ENCODE measurements at places on chromosomes 3 and 15.

- DNase-seq: no peak
Measured at GRCh38 chr3:36989005-36989404, 3.9 kb downstream of the EPM2AIP1 start.

DNA sequence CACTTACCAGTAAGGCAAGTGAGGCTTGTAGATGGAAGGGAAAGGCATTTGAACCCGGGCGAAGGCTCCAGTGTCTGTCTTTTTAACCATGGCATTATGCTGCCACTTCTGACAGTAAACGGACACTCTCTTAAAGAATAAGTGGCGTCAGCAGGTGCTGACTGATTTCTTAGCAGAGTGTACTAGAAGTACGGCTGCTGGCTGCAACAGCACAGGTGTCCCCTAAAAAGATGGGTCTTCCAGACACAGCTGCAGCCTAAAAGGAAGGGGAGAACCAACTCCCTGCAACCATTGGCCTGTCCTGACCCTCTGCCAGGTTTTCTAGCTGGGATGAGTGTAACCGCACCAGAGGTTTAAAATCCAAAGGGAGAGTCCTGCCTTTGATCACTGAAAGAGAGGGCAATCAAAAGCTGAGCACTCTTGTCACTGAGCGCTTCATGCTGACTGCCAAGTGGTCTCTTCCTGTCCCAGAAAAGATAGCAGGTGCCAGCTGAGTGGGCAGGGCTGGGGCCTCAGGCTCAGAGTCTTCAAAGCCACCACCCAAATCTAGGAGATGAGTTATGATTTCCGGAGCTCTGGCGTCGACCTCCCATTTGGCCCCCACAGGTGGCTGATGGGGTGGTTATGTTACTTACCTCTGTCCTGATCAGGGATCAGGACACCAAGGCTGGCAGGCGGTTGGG is 255.8 kb downstream of the SLCO3A1 start:
- DNase-seq: no peak

- DNase-seq: no peak
Measured at GRCh38 chr3:190911382-190911781, 48.9 kb upstream of the GMNC start.

DNA sequence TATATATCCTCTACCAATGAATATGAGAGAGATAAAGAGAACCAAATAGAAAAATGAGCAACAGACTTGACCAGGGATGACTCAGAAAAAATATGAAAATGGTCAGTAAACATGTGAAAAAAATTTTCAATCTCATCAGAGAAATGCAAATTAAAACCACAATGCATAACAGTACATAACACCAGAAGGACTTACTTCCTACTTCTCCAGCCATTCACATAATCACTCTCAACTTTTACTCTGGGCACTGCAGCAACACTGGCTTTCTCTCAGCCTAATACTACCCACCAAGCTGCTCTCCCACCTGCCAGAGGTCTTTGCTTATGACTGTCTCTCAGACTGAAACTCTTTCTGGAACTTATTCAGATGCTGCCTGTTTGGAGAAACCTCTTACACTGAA is 49.4 kb downstream of the DPH6 start:
- no peak for DNase-seq

- DNase-seq: no peak
Measured at GRCh38 chr3:33372218-33373081, 67.8 kb downstream of the UBP1 start.

- peak; percentile 69 for DNase-seq
Measured at GRCh38 chr3:129596194-129597086, 10.0 kb downstream of the PLXND1 start.

DNA sequence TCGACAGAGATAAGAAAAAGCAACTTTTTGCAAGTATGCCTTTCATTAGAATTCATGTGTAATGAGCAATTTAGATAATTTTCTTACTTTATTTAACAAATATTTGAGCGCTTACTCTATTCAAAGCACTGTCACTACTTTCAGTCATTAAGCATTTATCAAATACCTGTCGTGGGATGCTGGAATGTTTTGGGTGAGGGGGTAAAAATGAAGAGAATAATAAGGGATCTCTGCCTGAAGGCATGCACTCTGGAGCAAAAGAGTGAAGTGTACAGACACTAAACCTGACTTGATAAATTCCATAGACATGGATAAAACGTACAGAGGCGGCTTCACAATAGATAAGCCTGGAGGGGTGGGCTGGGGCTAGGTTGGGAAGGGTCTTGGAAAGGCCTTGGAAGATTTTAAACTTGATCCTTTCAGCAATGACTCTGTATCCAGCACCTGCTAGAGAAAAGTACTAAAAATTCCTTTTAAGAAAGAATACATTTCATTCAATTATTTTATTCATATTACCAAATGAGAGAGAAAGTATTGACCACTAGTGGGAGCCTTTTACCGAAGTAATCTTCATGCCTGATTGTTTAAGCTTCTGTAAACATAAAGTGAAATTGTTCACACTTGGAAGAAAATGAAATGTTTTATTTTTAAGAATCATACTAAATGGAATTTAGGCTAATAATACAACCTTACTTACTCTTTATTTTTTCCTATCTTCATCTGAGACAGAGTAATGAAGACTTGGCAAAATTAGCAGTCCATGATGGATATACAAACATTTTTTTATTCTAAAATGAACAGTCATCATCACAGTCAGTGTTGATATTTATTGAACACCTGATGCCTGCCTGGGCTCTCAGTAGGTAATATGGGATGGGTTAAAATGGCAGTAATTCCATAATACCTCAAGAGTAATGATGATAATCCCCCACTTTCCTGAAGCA is 113.2 kb downstream of the PPP2R3A start:
- no peak for DNase-seq

GRCh38 chr15:35170207-35170606 is 85.1 kb upstream of the NANOGP8 start:
- no peak for DNase-seq

DNA sequence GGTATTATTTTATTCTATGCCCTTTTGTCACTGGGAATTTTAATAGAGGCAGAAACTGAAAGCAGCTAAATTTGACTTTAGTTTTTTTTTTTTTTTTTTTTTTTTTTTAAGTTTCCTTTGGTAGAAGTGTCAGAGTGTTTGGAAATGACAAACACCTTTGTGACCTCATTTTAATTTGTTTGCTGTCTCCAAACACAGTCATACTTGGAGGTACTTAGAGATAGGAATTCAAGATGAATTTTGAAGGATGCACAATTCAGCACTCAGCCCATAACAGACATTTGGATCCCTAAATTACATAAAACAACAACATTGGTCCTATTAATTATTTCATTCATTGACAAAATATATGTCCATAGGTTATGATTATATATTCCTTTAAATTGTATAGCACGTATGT is 43.4 kb upstream of the NAALADL2 start:
- DNase-seq: no peak

DNA sequence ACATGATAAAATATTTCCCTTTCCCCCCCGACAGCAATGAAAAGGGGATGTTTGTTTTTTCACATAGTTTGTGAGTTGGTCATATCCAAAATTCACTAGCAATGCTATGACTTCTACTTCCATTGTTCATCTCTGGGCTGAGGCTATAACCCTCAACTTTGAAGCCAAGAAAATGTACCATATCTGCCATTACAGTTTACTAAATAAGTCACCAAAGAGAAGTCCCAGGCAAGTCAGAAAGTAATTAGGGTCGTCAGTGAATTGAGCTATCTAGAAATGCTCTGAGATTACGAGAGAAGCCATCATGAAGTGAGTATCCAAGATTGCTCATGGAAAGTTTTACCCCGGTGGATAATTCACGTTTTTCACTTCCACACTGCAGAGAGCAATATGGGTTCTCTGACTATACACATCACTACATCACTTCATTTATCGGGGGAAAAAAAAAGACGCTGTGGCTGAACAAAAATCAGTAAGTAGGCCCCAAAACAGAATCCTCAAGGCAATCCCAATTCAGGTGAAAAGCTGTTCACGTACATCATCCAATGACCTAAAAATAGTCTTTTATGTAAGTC is 1.4 kb downstream of the PEAK1 start:
- no peak for DNase-seq

DNA sequence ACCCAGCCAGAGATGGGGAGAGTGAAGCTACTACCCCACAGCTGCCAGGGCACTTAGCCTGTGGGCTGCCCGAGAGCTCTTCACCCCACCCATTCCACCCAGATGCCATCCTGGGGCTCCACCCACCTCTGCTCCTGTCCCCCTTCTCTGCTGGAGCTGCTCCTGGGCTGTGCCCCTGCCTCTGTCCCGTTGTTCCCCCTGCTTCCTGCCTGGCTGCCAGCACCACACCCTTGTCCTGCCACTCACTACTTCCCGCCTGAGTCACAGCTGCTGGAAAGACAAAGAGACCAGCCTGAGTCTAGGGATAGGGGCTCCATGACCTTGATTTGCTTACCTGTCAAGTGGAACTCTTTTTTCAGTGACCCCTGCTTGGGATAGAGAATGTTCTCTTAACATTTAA is 12.4 kb downstream of the GNAI2 start:
- DNase-seq: no peak

DNA sequence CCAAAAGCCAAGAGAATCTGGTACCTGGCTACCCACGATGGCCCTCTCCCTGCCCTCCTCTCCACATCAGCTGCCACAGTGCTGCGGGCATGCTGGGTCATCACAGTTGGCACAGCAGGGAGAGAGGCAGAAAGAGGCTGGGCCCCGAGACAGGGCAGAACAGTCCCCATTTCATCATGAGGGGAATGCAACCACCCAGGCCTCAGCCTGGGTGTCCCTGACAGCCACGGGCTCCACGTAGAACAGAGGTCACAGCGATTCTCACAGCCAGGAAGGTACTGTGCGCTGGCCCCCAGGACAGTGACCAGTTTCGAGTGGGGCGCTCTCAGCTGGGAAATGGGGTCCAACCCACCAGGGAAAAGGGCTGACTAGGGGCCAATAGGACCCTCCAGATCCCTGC is 6.3 kb downstream of the LIPC start:
- no peak for DNase-seq

DNA sequence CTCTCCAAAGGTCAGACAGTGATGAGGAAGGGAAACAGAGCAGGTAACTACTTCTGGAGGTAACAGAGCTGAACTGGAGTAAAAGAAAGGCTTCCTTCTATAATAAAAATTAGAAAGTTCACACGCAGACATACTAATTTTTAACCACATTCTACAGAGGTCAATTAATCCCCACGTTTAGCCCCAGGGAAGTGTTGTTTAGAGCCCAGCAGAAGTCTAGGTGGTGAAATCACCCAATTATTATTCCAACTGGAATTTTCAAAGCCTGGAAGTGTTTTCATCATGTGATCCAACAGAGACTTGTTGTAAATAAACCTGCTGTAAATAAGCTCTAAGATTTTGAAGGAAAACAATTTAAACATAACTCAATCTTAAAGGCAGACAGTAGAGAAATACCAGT is 6.8 kb downstream of the ALDH1A2 start:
- no peak for DNase-seq

GRCh38 chr3:132378846-132379245 is 38.5 kb upstream of the DNAJC13 start:
- DNase-seq: no peak

GRCh38 chr3:30475038-30475808 is 131.2 kb upstream of the TGFBR2 start:
- DNase-seq: no peak

DNA sequence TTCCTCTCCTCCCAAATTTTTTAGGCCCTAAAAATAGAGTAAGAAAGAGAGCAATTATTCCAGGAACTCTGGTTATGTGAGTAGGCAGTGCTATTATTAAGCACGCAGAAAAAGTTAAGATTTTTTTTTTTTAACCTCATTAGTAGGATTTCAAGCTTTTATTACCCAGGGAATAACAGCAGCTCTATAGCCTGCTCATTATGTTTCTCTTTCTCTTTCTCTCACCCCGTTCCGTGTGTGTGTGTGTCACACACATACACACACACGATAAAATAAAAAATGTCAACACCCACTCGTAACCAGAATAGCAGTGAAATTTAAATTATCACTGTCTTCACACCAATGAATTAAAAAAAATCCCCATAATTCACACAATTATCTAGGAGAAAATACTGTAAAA is 30.3 kb downstream of the GADL1 start:
- no peak for DNase-seq

DNA sequence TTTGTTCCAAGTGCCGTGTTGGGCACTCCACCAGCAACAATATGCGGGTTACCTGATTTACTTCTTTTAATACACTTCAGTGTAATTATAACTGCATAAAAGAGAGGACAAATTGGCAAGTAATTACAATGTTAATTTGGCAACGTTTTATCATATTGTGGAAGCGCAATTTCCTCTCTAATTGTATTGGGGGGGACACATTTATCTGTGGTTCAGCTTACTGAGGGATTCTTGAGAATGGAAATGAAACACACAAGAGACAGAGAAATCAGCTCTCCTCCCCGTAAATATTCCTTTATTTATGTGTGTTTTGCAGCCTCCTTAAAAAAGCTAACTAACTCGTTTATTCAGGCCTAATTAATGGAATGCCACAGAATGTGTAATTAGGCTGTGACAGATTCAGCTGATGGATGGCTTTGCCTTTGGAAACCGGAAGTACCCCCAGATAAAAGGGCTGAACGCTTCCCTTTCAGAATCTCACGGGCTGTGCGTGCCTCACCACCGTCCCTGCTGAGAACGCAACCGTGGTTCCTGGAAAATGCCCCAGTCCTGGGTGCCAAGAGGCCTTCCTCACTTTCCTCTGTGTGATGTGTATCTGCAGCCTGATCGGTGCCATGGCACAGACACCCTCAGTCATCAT is 247.1 kb upstream of the ST8SIA2 start:
- DNase-seq: no peak

DNA sequence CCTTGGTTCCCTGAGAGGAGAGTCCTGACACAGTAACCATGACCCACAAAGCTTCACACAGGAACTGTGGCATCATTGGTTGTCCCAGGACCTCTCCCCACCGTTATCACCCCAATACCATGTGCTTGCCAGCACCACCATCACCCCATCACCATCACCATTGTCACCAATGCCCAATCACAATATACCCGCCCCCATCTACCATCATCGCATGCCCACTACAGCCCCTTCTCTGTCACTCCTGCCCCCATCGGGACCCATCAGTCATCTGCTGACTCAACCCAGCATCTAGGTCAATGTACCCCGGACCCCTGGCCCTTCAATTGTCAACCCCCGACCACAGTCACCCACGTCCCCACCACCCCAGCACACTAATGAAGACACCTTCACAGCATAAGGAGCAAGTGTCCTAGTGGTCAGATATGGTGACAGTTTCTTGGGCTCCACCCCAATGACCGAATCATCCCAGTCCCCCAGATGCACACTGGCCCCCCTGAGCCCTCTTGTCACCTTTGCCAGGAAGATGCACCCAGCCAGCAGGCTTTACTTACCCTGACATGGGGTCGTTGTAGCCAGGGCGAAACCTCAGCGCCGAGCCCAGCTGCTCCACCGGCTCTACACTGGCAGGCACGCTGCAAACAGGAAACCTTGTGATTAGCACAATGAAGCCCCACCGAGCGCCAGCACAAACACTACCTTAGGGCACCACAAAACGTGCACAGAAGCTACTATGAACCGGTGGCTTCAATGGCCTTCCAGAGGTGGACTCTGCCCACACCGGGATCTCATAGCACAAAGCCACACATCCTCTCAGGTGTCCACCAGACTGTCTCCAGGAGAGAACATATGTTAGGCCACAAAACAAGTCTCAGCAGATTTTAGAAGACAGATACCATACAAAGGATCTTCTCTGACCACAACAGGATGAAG is 25.1 kb downstream of the SHISA5 start:
- DNase-seq: no peak
